ENCODE measurements at places on chromosomes 6 and 20.
A peak's percentile ranks its signal among the peaks of the same experiment; 100 is the strongest.

DNA sequence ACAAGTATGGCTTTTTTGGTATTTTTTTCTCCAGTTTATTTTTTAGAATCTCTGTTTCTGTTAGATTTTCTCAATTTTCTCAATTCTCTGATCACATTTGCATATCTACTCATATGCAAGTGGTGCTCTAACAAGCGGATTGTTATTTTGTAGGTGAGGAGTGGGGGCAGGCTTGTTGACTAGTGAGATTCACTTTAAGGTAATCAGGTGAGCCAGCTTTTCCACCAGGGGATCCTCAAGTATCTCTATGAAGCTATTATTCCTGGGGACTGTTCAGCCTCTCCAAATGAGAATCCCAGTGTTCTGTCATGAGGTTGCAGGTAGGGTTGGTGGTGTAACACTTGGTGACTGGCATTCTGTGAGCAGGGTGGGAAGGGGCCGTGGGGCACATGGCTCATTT is 274.3 kb upstream of the FERMT1 start:
- DNase-seq = no peak

DNA sequence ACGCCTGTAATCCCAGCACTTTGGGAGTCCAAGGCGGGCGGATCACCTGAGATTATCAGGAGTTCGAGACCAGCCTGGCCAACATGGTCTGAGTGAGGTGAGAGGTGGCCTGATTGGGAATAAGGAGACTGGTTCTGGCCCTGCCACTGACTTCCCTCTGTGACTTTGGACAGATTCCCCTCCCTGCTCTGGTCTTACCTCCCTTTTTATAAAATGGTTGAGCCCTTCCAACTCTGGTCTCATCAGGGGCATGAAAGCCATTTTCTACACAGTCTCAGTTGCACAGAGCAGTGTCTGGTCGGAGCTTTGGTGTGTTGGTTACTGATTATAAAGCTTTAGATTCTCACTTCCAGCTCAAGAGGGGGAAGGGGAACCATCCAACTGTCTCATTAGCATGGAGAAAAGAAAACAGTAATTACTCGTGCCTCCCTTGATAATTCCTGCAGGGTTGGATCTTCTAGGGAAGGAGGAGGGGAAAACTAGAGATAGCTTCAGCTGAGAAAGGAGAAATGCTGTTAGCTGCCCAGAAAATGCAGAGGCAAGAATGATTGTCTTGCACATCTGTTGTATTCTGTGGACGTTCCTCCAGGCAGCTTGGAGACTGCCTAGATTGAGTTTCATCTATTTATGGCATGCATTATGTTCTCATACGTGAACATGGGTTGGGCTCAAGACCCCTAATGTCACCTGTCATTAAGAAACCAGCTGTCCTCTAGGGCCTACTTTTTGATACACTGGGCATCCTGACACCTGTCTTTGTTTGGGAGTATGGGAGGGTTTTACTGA is 30.4 kb downstream of the RALY start:
- no peak for DNase-seq

DNA sequence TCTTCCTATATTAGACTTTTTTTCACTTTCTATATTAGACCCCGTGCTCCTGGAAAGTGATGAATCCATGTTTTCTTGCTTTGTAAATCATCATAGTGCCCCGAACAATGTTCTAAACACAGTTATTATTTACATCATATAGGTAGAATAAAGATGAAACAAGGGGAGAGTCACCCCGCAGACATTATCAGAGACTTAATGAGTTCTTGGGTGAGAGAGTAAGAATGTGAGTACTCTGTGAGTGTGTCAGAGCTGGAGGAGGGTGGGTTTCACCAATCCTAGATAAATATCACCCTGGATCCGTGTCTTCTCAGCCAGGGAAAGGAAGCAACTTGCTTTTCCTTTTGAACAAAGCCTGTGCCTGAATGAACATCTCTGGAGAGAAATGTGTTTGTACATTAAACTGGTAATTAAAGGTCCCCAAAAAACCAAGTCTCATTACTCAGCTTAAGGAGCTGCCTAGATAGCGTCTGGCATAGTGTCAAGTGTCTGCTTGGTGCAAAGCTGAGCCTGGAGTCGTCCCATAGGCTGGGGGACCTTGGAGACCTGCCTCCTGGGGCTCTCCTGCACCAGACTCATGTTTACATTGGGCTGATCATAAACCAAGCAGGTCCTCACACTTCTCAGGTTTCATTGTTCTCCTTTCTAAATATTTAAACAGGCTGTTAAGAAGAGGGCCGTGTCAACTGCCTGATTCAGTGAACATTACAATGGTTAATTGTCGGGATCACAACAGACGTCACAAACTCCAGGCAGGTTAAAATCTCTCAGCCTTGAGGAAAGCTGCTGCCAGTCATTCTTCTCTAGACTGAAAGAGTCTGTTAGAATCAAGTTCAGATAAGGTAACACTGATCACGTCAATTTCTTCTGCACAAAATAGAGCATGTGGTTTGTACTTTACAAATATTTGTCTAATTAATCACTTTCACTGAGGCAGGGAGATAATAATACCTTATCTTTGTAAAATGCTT is 179.7 kb upstream of the MYLIP start:
- no peak for DNase-seq

- DNase-seq = no peak
These were observed 113.9 kb downstream of the MBOAT1 start for GRCh38 chr6:20098267-20098876.

- no peak for DNase-seq
These were observed 41.4 kb downstream of the MAP3K5 start for GRCh38 chr6:136750696-136751521.

DNA sequence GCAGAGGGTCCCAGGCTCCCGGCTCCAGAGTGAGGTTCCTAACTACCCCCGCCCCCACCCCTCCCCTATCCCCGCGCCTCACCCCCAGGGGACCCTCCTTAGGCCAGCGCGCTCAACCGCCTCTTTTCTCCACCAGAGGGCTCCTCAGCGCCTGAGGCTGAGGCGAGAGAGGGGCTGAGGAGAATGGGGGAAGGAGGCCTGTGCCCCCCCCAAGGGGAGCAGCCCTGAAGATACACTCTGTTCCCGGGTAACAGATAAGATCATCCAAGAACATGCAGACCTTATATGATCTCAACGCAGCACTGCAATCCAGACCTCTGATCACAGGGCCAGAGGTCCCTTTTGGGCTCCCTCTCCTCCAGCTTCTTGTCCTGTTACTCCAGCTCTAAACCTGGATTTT is 43.3 kb upstream of the MRPS10 start:
- DNase-seq = peak; percentile 69

GRCh38 chr6:114310053-114310452 is 32.8 kb downstream of the HS3ST5 start:
- no peak for DNase-seq

GRCh38 chr6:79608334-79609224 is 22.6 kb upstream of the SH3BGRL2 start:
- DNase-seq = no peak

GRCh38 chr6:102571236-102571908 is 1177.9 kb downstream of the GRIK2 start:
- DNase-seq = no peak

- DNase-seq = no peak
These were observed 61.2 kb upstream of the SIRPA start for GRCh38 chr20:1833728-1834726.
